ENCODE measurements at places on chromosomes 11 and 22. TPM values are rescaled to one million over a fixed set of nuclear protein-coding genes. Genes with fewer than 3 reads are reported as not detected.

TTC28 gene
- 0.50 TPM for polyA plus RNA-seq

DNA sequence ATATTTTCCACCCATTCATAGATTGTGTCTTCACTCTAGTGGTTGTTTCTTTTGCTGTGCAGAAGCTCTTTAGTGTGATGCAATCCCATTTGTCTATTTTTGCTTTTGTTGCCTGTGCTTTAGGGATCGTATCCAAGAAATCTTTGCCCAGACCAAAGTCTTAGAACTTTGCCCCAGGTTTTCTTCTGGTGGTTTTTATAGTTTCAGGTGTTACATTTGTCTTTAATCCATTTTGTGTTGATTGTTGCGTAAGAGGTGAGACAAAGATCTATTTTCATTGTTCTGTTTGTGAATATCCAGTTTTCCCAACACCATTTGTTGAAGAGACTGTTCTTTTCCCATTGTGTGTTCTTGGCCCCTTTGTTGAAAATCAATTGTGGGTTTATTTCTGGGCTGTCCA, 6.4 kb downstream of the IL10RA start:
- H3K27ac ChIP-seq, result peak overlapping the region; percentile 43
- no peak for DNase-seq
- peak overlapping the region; percentile 49 for H3K4me3 ChIP-seq

DNA sequence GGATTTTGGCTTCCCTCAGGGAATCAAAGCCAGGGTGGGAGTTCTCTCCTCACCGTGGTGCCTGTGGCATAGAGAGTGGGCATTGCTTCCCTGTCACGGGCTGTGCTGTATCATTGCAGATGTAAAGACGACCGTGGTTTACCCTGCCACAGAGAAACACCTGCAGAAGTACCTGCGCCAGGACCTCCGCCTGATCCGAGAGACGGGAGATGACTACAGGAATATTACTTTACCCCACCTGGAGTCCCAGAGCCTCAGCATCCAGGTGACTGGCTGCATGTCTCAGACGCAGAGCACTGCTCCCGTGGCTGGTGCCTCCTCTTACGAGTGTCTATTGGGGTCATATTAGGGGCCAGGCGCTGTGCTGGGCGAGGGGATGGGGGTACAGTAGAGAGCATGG, 24.2 kb upstream of the ST3GAL4 start:
- no peak overlapping the region for H3K4me3 ChIP-seq
- H3K4me1 ChIP-seq, result no peaks in the 10 kb centered on the region
- no peak for DNase-seq
- H3K27me3 ChIP-seq, result no peaks in the 10 kb centered on the region

SERHL2 gene
- not detected for polyA plus RNA-seq

TSPAN18 gene
- polyA plus RNA-seq, result 7.3 TPM

DNA sequence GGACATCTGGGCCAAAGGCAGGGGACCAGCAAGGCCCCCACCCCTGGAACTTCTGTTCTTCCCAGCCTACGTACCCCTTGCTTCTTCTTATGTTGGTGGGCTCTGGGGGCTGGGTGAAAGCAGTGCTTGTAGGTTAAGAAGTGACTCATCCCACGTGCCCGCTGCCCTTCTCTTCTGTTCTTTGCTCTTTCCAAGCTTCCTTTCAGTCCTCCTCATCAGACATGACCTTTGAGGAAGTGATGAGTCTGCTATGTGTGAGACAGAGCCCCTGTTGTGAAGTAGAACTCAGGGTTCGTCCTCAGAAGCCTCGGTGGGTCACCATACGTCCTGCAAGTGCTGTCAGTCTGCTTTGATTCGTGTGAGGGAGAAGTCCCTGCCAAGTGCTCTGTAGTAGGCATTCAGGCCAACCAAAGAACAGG, 12.7 kb downstream of the MED15 start:
- H3K36me3 ChIP-seq, result peaks cover 14% of the 10 kb centered on the region
- peaks cover 79% of the 10 kb centered on the region for H3K4me1 ChIP-seq
- H3K27me3 ChIP-seq, result no peaks in the 10 kb centered on the region
- H3K27ac ChIP-seq, result no peak overlapping the region

OR10A2 gene
- not detected for polyA plus RNA-seq

DNA sequence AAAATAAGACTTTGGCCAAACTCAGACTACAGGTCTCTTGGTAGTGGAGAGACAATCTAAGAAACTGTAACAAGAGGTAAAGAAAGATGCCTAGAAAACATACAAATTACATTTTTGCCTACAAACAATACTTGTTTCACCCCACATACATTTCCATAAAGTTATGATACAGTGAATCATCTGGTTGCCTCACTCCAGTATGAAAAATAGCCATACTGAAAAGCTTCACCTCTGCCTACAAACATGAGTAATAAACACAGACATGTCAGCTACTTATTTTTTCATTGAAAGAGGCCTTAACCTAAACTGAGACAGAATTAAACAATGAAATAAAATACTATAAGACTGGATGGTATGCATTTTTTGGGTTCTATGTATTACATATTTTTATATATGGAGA, 1463.0 kb downstream of the FAM181B start:
- no peaks in the 10 kb centered on the region for H3K27me3 ChIP-seq
- no peak overlapping the region for H3K27ac ChIP-seq
- H3K4me1 ChIP-seq, result no peaks in the 10 kb centered on the region
- no peak for DNase-seq
- H3K36me3 ChIP-seq, result no peaks in the 10 kb centered on the region
- no peak overlapping the region for H3K4me3 ChIP-seq

RBM14 gene
- 78.2 TPM for polyA plus RNA-seq

GRCh38 chr11:86134580-86135318, 65.9 kb upstream of the PICALM start:
- no peak for DNase-seq
- no peaks in the 10 kb centered on the region for H3K36me3 ChIP-seq
- H3K4me3 ChIP-seq, result no peak overlapping the region
- no peak overlapping the region for H3K27ac ChIP-seq
- no peaks in the 10 kb centered on the region for H3K27me3 ChIP-seq

- DNase-seq, result no peak
- H3K27me3 ChIP-seq, result no peaks in the 10 kb centered on the region
- peaks cover under 1% of the 10 kb centered on the region for H3K4me1 ChIP-seq
- H3K4me3 ChIP-seq, result no peak overlapping the region
- H3K27ac ChIP-seq, result no peak overlapping the region
These were observed 18.0 kb upstream of the BID start for GRCh38 chr22:17792299-17792698.

DNA sequence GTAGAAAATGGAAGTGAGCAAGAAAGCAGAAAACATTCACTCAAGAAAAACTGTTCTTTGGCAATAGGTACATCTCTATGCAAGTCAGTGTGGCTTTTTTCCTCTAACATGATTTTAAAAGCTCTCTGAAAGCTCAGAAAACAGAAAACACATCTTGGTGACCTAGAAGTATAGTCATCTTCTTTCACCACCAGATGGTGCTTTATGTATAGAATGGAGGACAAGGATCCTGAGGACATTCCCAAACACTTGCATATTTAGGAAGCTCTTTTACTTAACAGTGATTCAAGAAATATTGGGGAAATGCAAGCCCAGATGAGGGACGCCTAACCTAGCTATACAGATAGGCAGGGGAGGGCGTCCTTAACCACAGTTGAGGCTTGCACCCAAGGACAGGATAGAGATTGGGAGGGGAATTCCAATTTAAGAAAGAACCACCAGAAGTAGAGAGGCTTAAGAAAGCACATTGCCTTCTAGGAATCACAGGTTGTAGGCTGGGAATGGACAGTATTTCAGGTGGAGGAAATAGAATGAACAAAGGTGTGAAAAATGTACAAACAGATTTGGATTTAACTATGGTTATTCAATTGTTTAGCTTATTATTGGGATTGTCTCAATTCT, 13.8 kb upstream of the CCDC81 start:
- no peaks in the 10 kb centered on the region for H3K27me3 ChIP-seq
- H3K36me3 ChIP-seq, result no peaks in the 10 kb centered on the region
- DNase-seq, result no peak
- no peaks in the 10 kb centered on the region for H3K4me1 ChIP-seq
- no peak overlapping the region for H3K4me3 ChIP-seq

DNA sequence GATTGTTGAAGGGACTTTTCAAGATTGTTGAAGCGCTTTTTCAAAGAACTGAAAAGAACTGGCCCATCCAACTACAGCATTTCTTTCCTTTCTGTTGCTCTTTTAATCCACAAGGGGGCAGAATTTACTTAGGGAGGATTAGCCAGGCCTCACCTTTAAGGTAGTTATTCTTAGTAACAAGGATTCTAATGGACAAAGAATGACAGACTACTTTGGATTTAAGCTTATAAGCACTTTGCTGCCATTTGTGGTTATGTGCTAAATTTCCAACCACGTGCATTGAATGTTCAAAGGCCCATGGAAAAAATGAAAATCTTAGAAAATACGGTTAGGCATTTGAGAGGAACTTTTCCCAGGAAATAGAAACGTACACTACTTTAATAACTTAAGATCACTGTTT, 49.5 kb upstream of the HSPA8 start:
- no peaks in the 10 kb centered on the region for H3K27me3 ChIP-seq
- H3K36me3 ChIP-seq, result no peaks in the 10 kb centered on the region
- peak; percentile 45 for DNase-seq
- no peak overlapping the region for H3K27ac ChIP-seq

NXPE4 gene
- not detected for polyA plus RNA-seq

DNA sequence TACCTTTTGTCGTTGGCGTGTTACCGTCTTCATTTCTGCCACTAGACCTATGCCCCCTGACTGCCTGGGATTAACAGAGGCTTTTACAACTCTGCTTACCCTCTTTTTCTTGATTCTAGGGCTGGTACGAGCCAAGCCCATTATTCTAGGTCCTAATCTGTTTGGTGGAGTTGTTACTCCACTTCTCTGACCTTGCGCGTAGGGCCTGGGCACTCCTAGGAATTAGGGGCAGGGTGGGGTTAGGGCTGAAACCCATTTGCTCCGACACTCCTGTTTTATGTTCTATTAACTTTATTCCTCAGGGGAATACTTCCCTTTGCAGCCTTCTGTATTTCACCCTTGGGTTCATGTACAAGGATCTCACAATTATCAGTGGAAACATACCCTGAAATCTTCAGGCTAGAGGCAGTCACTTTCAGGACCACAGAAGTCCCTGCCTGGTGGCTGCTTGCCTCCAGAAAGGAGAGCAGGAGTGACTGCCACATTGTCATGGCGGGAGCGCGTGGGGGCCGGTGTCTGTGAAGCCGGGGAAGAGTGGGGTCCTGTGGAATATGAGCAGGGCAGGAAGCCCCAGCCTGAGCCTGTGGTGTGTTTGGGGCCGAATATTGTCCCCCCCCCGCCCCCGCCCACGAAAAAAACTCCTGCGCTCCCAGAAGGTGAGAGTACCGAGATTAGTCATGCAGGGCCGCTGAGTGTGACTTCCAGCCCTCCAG, 731 bp upstream of the SLC37A2 start:
- H3K4me3 ChIP-seq, result peak overlapping the region; percentile 58
- DNase-seq, result no peak
- peaks cover 24% of the 10 kb centered on the region for H3K27me3 ChIP-seq
- H3K4me1 ChIP-seq, result peaks cover 10% of the 10 kb centered on the region
- H3K27ac ChIP-seq, result no peak overlapping the region

GRCh38 chr11:126115816-126116331, 53.2 kb upstream of the CDON start:
- no peaks in the 10 kb centered on the region for H3K36me3 ChIP-seq
- DNase-seq, result no peak
- no peak overlapping the region for H3K27ac ChIP-seq
- no peaks in the 10 kb centered on the region for H3K4me1 ChIP-seq
- H3K27me3 ChIP-seq, result no peaks in the 10 kb centered on the region

DNA sequence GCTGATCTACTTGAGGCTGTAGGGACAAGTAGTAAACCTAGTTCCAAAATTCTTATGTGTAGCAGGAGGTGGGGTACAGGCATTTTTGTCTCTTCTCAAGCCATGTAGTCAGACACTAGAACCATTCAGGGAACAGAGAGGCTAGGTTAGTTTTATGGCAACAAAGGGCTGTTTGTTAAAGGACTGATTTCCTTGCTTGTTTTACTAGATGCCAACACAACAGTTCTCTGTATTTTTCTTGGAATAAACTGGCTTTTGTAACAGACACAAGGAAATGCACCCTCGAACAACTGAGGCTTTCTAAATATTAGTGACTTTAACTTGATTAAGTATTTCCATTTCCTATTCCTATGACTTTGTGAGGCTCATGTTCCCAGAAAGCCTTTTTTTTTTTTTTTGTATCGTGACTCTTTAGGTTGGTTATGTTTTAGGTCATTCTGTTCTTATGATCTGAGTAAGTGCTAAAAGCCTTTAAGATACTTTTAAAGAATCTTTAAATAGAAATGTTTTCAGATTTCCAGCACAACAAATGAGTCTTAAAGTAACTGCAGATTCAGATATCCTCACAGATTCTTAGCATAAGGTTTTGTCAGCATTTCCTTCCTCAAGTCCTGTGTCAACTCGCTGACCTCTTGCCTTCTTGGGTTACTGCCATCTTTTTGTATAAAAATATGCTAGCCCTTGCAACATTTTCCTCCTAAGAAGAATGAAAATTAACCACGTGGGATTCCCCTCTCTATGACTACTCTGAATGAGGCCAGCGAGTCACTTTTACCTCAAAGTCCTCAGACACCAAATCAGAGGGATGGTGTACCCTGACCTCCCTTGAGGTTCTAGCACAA, 92.5 kb downstream of the CCDC83 start:
- H3K27me3 ChIP-seq, result no peaks in the 10 kb centered on the region
- no peak overlapping the region for H3K27ac ChIP-seq
- H3K4me1 ChIP-seq, result no peaks in the 10 kb centered on the region
- no peaks in the 10 kb centered on the region for H3K36me3 ChIP-seq
- no peak for DNase-seq
- H3K4me3 ChIP-seq, result no peak overlapping the region

- DNase-seq, result no peak
- H3K36me3 ChIP-seq, result no peaks in the 10 kb centered on the region
- H3K27ac ChIP-seq, result no peak overlapping the region
- H3K4me1 ChIP-seq, result peaks cover 40% of the 10 kb centered on the region
- no peaks in the 10 kb centered on the region for H3K27me3 ChIP-seq
- H3K4me3 ChIP-seq, result no peak overlapping the region
These were observed 1.9 kb upstream of the ANO9 start for GRCh38 chr11:443542-444199.

GRCh38 chr11:87125257-87125656, 87.5 kb downstream of the TMEM135 start:
- no peak for DNase-seq
- H3K27me3 ChIP-seq, result no peaks in the 10 kb centered on the region
- H3K4me1 ChIP-seq, result no peaks in the 10 kb centered on the region
- no peak overlapping the region for H3K27ac ChIP-seq

All from CD4-positive, alpha-beta memory T cell (primary cell).